WTC11 (cell line): ENCODE measurements at places on chromosomes 5 and 9.
A peak's percentile ranks its signal among the peaks of the same experiment; 100 is the strongest.

DNA sequence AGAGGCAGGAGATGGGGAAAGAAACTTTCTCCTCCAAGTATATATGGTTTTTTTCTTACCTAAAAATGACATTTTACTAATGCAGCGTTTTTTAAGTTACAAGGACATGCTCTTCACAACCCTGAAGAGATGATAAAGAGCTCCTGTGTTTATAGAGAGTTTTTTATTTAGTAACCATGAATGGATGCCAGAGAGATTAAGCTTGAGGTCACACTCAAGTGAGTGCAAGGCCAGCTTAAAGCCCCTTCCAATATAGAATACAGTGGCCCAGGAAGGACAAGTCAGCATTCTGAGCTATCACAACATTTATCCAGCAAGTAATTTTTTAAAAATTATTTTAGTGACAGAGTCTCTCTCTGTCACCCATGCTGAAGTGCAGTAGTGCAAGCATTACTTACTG lies 6.7 kb upstream of the HAVCR2 start:
- DNase-seq: no peak

- no peak for DNase-seq
These were observed 348.2 kb downstream of the IRX1 start for GRCh38 chr5:3943859-3944258.

DNA sequence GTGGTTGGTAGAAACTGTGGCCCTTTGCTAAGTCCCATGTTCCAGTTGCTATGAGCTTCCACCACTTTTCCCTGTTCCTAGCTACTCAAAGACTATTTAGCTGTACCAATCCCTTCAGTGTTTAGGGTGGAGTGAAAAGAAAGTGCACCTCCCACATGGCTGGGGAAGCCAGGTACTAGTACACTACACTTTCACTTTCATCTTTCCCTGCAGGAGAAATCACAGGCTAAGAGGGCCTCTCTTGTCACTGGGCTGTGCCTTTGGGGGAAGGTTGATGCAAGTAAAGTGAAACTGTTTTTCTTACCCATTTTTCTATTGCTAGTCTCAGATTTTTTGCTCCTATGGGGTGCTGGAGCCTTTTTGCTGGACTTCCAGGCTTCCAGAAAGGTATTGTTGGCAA lies 33.5 kb upstream of the CKS2 start:
- DNase-seq: no peak

- no peak for DNase-seq
These were observed 75.6 kb downstream of the LRSAM1 start for GRCh38 chr9:127526655-127527559.

- no peak for DNase-seq
These were observed 16.0 kb upstream of the PAPPA start for GRCh38 chr9:116137581-116137980.

DNA sequence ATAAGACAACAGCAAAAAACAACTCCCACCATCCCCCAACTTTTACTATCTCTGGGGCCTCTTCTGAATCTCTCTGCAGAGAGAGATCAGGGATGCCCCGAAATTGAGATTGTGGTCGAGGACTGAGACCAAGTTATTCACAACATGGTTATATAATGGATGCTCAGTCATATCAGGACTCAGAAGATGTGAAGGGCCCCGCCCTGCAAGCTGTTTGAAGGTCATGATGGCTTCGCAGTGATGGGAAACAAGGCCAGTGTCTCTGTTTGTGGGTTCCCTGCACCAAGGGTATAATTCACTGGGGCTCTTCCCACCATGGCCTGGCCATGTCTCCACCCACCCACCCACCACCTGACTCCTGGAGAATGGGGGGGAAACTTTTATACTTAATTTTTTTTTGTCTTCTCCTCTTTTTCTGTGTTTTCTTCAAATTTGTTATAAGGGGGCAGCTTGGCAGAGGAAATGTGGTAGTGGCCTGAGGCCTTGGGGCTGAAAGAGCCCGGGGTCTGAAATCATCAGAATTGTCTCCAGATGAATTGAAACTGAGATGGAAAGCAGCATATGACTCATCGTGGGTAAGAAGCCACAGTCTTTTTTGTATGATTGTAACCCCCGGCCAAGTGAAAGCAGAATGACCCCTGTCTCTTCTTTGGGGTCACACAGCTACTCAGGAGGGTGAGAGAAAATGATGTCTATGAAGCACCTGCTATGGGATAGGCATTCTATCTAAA lies 15.0 kb upstream of the TEX48 start:
- no peak for DNase-seq

GRCh38 chr9:3170819-3171218 lies 326.9 kb upstream of the PUM3 start:
- no peak for DNase-seq

DNA sequence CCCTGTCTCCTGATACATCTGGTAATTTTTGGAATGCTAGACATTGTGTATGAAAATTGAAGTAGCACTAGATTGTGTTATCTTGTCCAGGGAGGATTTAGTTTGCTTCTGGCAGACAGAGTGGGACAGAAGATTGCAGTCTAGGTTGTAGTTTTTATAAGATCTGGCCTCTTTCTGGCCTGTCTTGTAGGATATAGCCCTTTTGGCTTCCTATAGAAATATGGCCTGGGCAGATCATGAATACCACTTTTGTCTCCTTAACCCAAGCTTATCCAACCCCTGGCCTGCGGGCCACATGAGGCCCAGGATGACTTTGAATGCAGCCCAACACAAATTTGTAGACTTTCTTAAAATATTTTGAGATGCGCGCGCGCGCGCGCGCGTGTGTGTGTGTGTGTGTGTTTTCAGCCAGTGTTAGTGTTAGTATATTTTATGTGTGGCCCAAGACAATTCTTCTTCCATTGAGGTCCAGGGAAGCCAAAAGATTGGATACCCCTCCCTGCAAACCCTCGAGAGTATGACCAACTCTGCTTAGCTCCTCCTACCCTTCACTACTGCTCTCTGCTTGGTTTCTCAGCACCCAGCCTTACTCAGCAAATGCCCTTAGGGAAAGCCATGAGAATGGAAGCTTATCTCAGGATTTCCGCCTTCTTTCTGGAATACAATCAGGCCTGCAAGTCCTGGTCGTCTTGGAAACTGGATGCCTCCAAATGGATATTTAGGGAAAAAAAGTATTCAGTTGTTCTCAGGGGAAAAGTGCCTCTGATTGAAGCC lies 26.5 kb downstream of the ANKRD33B start:
- DNase-seq: no peak

DNA sequence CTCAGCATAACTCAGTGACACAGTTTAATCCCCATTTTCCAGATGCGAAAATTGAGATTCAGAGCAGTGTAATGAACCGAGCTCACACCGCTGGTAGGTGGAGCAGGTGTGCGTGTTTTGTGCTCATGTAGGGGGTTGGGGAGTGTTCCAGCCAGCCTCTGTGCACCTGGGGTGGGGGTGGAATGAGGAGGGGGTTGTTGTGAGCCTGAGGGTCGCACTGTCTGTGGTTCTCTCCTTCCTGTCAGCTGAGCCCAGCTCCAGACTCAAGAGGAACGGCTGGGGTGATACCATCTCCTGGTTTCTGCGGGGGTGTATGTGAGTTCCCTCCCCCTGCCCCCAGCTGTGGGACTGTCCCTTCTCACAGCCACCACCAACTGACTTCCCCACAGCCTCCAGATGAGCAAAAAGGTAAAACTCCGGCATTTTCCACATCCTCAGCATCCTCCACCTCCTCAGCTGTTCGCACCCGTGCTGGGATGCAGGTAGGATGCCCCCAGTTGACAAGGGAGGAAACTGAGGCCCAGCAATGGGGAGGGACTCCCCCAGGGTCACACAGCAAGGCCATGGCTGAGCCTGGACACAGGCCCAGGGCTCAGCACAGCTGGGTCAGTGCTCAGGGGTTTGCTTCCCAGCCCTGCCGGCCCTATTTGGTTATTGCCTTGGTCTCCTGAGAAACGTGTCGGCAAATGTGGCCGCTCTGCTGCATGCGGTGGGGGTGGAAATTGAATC lies 2.1 kb downstream of the SH2D3C start:
- peak; percentile 73 for DNase-seq

GRCh38 chr9:24333629-24334028 lies 212.1 kb downstream of the IZUMO3 start:
- no peak for DNase-seq

- DNase-seq: no peak
These were observed 62.7 kb downstream of the MEGF10 start for GRCh38 chr5:127353327-127353726.

DNA sequence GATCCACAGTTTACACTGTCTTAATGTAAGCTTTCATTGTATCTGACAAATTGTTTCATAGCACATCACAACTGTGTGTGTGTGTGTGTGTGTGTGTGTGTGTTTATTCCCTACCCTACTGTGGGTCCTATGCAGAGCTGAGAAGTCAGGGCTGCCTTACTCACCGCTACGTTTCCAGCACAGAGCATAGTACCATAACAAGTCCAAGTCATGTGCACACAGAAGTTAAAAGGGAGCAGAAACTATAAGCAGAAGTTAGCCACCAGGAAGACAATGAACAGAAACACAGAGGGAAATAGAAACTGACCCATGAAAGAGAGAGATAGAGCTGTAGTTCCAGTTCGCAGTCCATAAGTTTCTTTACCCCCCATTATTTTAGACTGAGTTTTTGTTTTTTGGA lies 38.2 kb upstream of the DMXL1 start:
- DNase-seq: no peak

DNA sequence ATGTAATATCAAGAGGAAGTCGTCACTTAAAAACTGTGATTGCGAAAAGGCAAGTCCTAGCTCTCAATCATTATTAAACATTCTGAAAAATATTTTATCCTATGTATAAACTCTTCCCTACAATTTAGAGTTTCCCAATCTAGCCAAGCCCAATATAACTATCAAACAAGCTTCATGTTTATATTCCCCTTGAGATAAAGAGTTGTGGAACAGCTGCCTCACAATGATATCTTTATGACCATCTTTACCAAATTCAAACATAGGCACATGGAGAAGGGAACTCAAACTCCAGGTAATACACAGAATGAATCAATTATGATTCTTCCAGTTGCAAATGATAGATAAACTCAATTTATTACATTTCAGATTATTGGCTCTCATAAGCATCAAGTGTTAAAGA lies 1468.7 kb downstream of the EFNA5 start:
- DNase-seq: no peak

DNA sequence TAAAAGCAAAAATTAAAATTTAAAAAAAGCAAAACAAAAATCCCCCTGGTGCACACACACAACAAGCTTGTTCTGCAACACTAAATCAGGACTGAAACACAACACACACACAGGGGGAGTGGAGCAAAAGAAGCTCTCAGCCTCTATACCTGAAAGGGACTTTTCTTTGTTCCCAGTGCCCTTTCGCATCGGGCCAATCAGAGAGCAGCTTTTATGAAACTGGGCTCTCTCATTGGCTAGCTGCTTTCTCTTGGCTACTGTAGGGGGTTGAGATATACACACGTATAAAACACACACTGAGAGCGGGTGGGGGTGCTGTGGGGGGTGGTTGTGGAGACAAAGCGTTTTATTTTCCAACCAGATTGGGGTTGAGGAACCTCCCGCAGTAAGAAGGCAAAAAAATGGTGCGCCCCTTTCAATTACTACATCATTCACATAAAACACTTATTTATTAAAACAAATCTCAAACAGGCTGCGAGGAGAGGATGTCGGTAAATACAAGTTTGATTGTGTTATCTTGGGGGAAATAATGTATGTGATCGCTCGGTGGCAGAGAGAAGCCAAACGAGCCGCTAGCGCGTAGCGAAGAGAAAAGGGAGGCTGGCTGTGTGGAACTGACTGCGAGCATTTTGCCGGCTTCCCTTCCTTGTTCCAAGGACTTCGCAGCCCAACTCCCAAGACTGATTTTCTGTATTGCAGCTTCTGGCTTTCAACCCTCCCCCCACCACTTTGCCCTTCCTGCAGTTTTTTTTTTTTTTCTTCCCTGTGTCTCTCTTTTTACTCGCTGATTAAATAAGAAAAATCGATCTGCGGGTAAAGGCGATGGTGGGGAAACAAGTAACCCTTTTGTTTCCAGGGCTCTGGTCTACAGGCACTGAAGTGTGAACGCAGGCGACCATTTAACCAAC lies 2.5 kb upstream of the ZNF608 start:
- peak; percentile 65 for DNase-seq

DNA sequence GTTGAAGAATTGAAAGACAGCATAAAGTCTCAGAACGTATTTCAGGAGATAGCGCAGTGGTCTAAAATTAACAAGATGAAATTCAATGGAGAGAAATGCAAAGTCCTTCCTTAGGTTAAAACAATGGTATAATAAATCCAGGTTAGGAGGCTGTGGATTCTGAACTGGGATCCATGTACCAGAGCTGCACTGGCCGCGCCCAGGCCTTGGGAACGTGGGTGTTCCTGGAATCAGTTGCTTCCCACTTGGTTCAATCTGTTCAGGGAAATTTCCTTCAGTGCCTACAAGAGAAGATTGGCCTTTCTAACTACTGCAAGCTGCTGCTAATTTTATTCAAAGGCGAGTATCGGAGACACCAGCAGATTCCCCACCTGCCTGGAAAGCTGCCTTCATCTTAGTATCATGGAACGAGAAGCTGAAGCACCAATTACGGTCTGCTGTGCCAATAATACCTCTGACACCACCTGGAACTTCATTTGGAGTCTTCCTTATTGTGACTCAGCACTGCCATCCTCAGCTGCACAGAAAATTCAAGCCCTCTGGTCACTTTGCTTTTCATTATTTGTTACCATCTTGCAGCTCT lies 14.3 kb upstream of the CTNND2 start:
- no peak for DNase-seq

GRCh38 chr9:27785714-27786100 lies 212.4 kb upstream of the C9orf72 start:
- no peak for DNase-seq

GRCh38 chr5:81233080-81233634 lies at the start of gene CKMT2:
Gene CKMT2, plus strand, starts transcription at chr5:81233322. Its CDS starts 17,811 bp downstream, at chr5:81251133.
- DNase-seq: peak; percentile 88

DNA sequence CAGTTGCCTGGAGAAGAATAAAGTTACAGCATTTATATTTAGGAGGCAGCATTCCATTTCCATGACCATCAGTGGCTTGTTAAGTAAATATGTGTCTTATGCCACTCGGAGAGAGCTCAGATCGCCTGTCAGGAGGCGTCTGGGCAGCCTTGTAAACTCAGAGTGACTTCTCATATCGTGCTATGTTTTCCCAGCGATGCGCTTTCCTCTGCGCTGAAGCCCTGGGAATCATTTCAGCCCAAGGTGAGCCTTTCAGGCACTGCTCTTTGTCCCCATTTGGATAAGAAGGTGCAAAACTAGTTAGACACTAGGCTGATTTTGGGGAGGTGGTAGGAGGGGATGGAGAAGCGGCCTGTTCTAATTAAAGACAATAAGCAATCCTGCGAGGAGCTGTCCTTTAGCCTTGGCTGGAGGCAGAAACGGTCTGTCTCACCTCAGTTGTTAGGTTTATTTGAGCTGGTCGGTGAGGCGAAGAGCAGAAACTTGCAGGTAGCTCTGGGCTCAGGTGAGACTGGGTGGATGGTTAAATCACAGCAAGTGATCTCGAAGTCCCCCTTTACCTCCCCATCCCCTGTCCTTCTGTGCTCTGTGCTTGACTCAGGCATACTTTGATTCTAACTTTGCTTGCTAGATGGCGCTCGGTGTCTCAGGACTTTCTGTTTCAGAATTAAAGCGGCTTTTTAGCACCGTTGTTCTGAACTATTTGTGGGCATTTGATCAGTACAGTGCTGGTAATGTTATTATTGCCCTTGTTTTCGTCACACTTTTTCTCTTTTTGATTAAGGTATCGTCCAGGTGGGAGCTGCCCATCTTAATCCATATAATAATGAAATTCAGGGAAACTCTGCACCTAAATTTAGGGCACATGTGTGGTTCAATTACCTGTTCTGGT lies 24.6 kb downstream of the NR2F1 start:
- peak; percentile 58 for DNase-seq

- DNase-seq: peak; percentile 88
These were observed at the start of gene ZMYND19 for GRCh38 chr9:137590469-137591383. Gene ZMYND19, minus strand, starts transcription at chr9:137590512. Its CDS starts 249 bp downstream, at chr9:137590263.

GRCh38 chr9:116074658-116075057 lies 78.9 kb upstream of the PAPPA start:
- DNase-seq: no peak

- DNase-seq: no peak
These were observed 19.3 kb upstream of the CARTPT start for GRCh38 chr5:71699751-71700150.
